A673 (cell line): ENCODE measurements at places on chromosomes 1 and 21.

GRCh38 chr21:45596704-45597318 lies 46.7 kb upstream of the PCBP3 start:
- DNase-seq = peak; percentile 60

GRCh38 chr1:100253552-100253951 lies 3.9 kb upstream of the DBT start:
- no peak for DNase-seq

DNA sequence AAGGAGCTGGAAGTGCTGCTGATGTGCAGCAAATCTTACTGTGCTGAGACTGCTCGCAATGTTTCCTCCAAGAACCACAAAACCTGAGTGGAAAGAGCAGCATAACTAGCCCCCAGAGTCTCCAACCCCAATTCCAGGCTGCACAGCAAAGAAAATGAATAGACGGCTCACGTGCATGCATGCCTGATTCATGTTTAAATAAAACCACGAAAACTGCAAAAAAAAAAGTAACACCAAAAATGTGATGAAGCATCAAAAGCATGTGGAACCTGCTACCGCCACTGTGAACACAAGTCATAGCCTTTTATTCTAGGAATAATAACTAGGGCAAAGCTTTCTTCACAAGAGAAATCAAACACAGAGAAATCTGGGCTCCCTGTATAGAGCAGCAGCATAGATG lies 9.6 kb upstream of the TRNP1 start:
- no peak for DNase-seq

- peak; percentile 72 for DNase-seq
These were observed 33.4 kb downstream of the QSOX1 start for GRCh38 chr1:180188091-180188506.

DNA sequence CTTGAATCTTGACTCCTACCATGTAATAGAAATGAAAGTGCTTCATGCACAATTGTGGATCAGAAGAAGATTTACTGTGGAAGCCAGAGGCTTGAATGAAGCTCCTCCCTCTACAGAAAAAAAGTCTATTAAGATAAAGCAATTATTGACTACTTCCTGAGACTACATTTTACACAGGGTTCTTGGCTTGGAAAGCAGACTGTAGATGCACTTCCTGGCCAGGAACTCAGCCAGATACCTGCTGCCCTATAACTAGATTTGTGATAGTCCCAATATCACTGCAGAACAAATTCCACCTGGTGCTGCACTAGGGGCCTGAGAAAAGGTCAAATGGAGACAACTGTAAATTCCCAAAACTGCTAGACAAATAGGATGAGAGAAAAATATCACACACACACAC lies 96.8 kb upstream of the GUCA2B start:
- no peak for DNase-seq

DNA sequence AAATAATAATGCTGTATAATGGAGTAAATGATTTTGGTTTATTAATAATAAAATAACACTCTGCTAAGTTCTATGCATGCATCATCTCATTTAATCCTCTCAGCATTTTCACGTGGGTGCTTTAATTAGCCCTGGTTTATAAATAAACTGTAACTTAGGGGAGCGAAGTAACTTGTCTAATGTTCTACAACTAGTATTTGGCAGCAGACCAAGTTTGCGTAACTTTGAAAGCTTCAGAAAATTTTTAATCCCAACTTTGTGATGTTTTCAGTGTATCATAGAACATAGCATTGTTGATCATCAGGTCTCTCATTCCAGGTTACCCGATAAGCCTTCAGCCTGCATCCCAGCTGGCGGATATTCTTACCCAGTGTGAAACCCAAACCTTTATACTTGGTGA lies 322.4 kb upstream of the SGIP1 start:
- no peak for DNase-seq

DNA sequence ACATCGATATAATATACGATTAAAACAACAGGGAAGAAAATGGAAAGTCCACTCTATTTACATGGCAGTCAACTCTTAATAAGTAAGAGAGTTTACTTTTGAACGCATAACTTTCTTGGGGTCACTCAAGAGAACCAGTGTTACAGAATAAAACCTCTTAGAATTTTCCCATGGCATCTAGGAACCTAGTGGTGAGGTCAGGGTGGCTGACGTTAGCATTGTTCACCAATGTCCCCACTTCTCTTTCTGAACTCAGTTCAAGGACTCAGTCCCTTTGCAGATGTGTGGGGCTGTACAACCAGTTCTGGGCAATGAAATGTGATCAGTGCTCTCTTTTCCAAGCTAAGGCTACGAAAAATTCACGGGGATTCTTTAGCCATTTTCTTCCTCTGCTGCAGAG lies 2.6 kb upstream of the RNF2 start:
- DNase-seq = no peak

GRCh38 chr1:71785000-71785399 lies 497.3 kb downstream of the NEGR1 start:
- DNase-seq = no peak
